ENCODE measurements at places on chromosomes 11 and 22.
A peak's percentile ranks its signal among the peaks of the same experiment; 100 is the strongest.

DNA sequence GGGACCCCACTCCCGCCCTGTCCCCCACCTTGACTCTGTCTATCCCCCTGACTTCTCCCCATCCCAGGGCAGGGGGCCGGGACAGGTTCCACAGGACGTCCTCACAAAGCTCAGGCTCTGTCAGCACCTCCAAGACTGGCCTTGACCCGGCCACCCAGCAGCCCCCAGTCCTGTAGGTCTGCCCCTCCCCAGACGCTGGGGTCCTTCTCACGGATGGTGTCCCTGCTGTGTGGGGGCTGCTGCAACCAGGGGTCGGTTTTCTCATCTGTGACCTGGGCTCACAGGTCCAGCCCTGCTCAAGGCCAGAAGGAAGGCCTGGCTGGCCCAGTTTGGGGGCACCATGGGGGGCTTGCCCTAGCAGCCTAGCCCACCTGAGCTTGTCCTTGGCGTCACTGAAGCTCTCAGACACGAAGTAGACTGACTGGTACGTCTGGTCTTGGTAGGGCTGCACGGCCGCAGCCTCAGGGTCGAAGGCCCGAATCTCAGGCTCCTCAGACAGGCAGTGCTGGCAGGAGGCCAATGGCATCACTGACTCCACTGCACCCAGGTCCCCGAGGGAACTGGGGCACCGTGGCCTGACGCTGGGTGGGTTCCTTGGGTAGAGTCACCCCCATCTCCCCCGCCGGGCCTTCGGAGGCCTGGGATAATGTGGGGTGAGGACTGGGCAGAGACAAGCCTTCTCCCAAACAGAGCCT lies 4.0 kb upstream of the INS start:
- DNase-seq, result no peak

- DNase-seq, result no peak
These were observed 14.9 kb upstream of the PRG2 start for GRCh38 chr11:57405271-57405860.

GRCh38 chr11:116180806-116181600 lies 591.8 kb downstream of the BUD13 start:
- DNase-seq, result no peak

DNA sequence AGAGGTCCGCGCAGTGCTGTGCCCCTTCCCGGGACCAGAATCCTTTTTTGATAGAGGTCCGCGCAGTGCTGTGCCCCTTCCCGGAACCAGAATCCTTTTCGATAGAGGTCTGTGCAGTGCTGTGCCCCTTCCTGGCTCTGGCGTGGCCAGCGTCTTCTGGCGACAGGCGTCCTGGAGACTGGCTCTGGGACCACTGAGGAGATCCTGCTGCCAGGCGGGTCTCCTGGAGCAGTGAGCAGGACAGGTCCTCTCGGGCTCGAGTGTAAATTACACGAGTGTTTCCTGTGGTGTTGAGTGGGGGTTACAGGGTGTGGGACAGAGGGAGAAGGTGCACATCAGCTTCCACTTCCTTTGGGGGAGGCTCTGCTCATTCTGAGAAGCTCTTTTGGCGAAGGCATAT lies 98.1 kb downstream of the TBC1D22A start:
- DNase-seq, result no peak

DNA sequence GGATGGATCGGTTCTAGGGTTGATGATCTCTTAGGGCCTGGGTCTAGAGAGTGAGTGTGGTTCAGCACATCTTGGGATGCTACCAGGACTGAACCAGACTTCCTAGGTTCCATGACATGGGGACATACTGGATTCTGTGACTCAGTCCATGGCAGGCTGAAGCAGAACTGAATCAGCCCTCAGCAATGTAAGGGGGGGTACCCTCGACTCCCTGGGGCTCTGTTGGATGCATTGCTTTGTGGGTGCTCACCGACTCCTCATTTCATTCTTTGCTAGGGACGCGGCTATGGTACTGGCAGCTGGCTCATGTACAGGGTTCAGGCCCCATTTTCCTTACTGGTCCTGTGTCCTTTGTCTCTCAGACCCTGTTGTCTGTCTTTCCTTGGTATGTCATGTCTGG lies 733 bp upstream of the GRAMD1B start:
- DNase-seq, result no peak

DNA sequence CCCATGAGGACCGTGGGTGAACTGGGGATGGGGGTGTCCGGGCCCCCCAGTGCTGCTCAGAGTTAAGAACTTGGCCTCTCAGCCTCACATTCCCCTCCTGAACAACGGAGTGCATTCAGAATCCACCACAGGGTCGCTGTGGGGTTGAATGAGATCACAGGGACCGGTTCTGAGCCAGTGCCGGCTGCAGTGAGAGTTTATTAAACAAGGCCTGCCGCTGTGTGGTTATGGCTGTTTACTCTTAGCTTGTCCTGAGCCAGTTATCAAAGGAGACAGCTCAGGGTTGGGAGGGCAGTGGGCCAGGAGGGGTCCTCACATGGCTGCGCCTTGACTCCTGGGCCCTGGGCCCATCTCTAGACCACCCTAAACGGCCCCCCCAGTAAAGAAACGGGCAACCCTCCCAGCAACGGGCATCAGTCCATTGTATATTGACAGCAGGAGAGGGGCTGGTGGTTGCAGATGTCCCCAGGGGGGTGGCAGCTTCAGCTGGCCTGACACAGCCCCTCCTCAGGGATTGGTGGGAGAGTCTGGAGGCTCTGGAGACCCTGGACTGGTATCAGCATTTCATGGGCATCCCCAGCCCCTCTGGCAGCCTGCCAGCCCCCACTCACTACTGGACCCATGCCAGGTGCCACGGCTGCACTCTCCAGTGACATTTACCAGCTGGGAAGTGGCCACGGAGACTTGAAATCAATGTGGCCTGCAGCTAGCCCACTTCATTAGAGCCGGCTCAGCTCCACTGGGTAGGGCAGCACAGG lies 15.1 kb upstream of the CABP7 start:
- peak; percentile 81 for DNase-seq

- DNase-seq, result peak; percentile 64
These were observed 15.6 kb upstream of the CYP2R1 start for GRCh38 chr11:14907411-14908213.

- peak; percentile 84 for DNase-seq
These were observed at the start of gene DAGLA for GRCh38 chr11:61679893-61680621. TSS of gene DAGLA (plus strand) at chr11:61680391. CDS start at chr11:61720156, 39,765 bp downstream.

GRCh38 chr11:69923641-69924307 lies 104.6 kb upstream of the FGF3 start:
- no peak for DNase-seq

DNA sequence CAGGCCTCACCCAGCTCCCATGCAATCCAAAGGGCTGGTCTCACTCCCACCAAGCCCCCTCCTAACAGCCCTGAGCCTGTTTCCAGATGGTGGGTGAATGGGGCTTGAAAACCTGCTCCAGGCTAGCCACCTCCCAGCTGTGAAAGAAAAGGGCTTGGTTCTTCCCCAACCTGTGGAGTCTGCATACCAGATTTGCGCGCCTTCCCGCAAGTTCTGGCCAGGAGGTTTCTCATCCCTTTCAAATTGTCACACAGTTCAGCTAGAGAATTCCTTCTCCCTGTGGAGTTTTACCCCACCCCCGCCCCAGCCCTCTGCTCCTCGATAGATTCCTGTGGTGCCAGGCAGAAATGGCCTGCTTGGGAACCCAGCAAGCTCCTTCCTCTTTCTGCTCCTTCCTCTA lies 734.6 kb upstream of the FAT3 start:
- DNase-seq, result no peak

DNA sequence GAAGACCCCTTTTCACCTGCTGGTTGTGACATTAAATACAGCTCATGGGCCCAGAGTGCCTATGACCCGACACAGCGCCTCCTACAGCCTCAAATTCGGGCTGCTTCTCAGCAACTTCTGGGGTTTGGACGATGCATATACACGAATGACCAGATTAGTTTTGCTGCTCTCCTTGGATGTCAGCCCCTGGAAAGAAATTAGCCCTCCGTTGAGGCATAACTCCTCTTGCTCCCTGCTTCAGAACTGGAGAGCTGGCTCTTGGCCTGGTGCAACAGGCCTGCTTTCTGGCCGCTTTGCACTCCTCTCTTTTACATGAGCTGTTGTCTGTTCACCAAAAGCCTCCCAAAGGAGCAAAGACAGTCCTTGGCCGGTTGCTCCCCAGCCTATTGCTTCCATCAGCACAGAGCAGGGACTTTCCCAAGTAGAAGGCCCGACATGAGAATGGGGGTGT lies 3.3 kb downstream of the TECTA start:
- no peak for DNase-seq

DNA sequence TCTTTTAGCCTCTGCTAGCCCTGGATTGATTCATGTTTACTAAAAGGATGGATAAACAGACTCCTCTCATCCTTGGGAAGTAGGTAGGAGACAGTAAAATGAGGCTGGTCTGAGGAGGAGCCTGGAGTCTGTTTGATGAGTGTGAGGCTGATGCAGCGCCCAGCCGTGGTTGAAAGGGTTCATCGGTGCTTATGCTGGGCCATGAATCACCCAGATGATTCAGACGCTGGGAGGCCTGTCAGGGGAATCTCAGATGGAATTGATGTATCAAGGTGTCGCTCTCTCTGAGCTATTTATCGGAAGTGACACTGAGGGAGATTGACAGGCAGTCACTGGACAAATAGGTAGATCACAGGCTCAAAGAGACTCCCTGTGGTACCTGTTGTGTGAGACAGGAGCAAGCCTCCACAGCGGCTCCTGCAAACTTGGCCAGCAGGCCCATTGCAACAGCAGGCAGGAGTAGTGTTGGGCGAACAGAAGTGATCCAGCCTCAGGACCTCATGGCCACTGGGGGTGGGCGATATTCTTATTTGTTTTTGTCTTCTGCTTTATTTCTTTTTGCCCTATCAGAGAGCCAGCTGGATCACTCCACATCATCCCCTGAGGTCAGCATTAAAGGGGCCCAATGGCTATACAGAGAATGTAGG lies 109.9 kb upstream of the CADM1 start:
- no peak for DNase-seq

DNA sequence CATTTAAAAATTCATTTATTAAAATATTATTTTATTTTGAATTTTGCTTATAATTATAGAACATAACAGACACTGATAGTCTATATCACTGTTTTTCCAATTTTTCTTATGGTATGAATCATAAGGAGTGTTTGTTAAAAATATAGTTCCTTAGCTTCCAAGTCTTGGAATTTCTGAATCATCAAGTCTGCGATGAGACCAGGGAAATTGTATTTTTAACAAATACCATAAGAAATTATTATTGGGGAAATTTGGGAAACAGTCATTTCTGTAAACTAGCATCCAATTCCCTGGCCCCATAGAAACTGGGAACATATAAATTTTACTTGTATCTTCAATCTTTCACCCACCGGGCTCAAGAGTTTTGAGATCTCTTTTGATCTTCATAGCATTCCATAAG lies 38.0 kb upstream of the PICALM start:
- no peak for DNase-seq

DNA sequence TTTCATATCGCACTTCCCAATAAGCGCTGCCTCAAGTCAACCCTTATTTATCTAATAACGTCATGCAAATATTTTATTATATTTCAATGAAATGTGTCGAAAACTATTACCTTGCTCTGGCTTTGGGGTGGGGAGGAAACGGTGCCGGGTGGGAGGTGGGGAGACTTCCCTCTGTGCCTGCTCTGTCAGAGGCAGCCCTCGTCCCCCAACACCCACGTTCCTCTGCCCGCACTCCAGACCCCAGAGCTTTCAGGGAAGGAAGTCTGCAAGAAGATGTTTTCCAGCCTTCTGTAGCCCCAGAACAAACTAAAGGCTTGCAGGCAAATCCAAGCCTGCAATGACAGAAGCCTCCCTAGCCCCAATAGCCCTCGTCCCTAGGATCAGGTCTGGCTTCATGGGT lies 235.7 kb downstream of the BUD13 start:
- no peak for DNase-seq

DNA sequence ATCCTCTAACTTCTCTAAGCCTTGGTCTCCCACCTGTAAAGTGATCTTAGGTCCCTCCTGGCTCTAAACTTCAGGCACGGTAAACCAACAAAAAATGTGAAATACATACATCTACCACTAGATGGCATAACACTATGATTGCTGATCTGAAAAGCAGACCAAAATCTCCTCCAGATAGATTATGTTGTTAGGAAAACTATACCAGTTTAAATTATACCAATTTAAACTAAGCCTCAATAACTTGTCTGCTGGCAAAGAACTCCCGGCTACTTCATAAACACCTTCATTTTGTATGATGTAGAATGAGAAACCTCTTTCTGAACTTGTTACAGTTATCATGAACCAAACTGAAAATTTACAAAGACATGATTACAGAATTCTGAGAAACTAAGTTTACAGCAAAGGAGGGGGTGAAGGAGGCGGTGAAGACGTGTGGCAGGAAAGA lies 85.9 kb downstream of the SBF2 start:
- no peak for DNase-seq

DNA sequence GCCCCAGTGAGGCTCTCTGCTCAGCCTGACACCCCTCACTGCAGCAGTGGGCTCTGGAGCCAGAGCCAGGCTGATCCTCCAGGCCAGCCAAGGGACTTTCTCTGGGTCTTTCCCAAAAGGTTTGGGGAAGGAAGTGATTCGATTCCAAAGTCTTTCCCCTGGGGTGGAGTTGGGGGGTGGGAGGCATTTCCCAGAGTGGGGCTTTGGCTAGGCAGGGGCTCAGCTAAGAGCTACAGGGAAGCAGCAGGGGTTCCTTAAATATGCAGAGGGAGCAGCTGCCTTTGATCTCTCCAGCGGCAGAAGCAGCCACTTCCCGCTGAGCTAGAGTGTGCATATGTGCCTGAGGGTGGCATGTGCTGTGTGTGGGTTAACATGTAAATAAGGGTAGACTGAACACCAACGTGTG lies 192.9 kb downstream of the INSC start:
- DNase-seq, result no peak

- DNase-seq, result no peak
These were observed 15.9 kb downstream of the KCNQ1 start for GRCh38 chr11:2460540-2461252.

DNA sequence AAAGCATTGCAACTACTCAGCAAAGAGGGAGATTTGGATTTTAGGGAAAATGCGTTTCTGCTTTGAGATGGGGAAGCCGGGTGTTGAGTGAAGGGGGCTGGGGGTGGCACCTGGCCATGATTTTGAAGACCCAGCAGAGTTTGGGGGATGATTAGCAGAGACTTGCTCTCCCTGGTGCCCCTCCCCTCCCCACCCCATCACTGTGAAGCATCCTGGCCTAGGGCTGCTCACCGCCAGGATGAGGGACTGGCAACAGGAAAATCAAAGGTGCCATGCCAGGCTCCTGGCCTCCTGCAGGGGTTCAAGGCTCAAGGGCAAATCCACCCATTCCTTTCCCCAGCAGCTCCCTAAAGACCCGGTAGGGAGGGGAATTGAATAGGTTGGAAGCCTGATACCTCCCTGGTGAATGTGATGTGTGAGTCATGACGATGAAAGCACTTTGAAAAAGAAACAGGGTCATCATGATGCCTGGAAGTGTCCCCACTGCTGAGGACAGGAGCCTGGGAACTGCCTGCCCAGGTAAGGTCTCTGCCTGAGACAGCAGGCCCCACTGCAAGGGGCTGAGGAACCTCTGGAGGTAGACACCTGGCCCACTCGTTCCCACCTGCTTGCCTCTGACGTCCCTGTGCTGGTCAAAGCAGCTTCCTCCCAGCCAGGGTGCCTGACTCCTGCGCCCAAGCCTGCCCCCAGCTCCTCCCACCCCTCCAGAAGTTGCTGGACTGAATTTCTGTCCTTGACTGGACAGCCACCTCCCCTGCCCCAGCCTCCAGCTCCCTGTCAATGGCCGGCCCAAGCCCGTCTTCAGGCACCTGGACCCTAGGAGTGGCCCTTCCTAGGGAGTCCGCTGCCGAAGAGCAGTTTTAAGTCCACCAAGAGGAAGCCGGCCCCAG lies 1.7 kb downstream of the CHST1 start:
- no peak for DNase-seq

Measured in head of caudate nucleus (tissue), 42 donors.